CD4-positive, alpha-beta T cell treated with Interferon alpha-2 for 1 hour (primary cell): ENCODE measurements at places on chromosomes 1 and 21.

- no peak for DNase-seq
Observed at GRCh38 chr1:205373022-205373797, 16.5 kb upstream of the KLHDC8A start.

GRCh38 chr21:15128267-15128666, 63.5 kb upstream of the NRIP1 start:
- DNase-seq: no peak

DNA sequence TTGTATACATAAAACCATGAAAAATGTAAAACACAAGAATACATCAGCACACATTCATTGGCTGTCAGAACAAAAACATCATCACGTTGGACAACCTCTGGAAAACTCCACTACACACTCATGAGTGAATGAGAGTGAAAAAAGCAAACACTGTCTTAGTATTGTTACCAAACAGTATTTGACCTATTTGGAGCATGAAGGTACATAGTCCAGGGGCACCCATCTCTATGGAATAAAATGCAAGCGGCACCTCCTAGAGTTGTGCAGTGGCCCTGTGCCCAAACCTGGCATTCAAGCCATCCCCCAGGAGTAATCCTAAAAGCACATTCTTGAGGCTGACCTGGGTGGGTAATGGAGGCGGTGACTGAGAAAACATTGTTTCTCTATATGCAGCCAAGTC, 67.0 kb upstream of the SOD1 start:
- no peak for DNase-seq

DNA sequence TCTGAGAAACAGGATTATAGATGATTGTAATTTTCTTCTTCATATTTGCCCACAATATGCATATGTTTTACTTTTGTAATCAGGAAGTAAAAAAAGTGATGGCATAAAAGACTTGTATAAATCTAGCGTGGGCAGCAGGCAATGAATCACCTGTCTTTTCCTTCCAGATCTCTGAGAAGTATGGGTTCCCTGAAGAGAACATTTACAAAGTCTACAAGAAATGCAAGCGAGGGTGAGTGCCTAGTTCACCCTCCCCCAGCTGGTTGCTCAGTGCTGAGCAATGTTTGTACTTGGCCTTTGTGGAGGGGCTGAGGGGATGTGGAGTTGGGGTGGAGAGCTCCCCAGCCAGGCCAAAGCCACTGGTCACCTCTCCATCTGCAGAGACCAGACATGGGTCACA, 30.7 kb downstream of the GRHL3 start:
- DNase-seq: no peak

GRCh38 chr1:229645324-229645993, 19.4 kb downstream of the URB2 start:
- DNase-seq: no peak

DNA sequence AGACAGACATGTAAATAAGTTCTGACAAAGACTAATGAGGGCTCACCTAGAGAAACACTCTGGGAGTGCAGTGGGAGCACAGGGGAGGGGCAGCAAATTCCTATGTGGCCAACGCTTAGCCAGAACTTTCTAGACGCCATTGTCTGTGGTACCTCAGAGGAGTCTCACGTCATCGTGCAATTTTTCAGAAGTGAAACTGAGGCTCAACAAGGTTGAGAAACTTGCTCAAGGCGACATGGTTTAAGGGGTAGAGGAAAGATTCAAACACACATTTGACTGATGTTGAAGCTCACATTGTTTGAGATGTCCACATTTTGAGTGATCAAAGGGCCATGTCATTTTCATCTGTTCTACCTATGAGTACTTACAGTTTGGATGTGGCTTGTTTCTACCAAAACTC, 152.6 kb upstream of the LMO4 start:
- no peak for DNase-seq

GRCh38 chr1:30255111-30255724, 468.2 kb downstream of the MATN1 start:
- no peak for DNase-seq
